ENCODE measurements at places on chromosomes 2 and 18. TPM values are rescaled to one million over a fixed set of nuclear protein-coding genes. Genes with fewer than 3 reads are reported as not detected.

DUSP2 gene
- 0.95 TPM for total RNA-seq

DSG2 gene
- 168 TPM for total RNA-seq

CROCC2 gene
- total RNA-seq: not detected

PLEKHH2 gene
- 1.1 TPM for total RNA-seq

- no peaks in the 10 kb centered on the region for H3K36me3 ChIP-seq
- peaks cover 8% of the 10 kb centered on the region for H3K27me3 ChIP-seq
- DNase-seq: no peak
- H3K4me3 ChIP-seq: no peak overlapping the region
Observed at GRCh38 chr2:111034146-111034545, 86.6 kb upstream of the BCL2L11 start.

DNA sequence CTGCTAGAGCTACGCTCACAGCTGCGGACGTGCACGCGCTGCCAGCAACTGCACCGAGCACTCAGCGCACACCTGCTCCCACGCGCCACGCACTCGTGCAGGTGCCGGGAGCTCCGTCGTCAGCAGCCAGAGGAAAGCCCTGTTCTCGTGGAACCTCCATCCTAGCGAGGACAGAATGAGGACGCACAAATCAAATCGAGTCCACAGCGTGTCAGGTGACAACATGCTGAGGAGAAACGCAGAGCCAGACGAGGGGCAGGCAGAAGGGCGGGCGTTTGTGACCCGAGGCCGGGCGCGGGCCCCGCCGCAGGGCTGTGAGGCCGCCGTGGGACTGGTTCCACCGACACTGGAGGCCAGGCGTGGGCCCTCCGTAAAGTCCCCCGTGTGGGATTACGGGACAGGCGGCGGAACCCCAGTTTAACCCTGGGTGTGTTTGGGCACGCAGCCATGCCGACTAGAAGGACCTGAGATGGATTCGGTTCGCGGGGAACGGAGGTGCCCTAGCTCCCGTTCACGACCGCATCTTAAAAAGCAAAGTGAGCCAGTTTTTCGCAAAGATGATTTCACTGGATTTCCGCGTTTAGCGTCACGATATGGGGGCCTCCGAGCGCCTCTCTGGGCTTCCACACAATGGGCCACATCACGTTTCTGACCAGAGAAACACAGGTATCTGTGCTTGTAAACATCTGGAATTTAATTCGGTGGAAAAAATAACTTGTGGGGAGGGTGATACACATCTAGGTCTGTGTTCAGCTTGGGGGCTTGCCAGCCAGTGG, 26.9 kb upstream of the ALKAL2 start:
- H3K4me3 ChIP-seq: no peak overlapping the region
- H3K27me3 ChIP-seq: no peaks in the 10 kb centered on the region
- peaks cover 21% of the 10 kb centered on the region for H3K4me1 ChIP-seq

- H3K27me3 ChIP-seq: no peaks in the 10 kb centered on the region
- H3K27ac ChIP-seq: no peak overlapping the region
- H3K36me3 ChIP-seq: no peaks in the 10 kb centered on the region
- no peak overlapping the region for H3K4me3 ChIP-seq
- no peak for DNase-seq
Observed at GRCh38 chr2:10232096-10232815, 70.4 kb upstream of the HPCAL1 start.

Measured in astrocyte (in vitro differentiated cells and primary cell).